ENCODE measurements at places on chromosomes 4 and X.

GRCh38 chrX:109270580-109271484 lies 211.1 kb downstream of the GUCY2F start:
- DNase-seq = no peak

DNA sequence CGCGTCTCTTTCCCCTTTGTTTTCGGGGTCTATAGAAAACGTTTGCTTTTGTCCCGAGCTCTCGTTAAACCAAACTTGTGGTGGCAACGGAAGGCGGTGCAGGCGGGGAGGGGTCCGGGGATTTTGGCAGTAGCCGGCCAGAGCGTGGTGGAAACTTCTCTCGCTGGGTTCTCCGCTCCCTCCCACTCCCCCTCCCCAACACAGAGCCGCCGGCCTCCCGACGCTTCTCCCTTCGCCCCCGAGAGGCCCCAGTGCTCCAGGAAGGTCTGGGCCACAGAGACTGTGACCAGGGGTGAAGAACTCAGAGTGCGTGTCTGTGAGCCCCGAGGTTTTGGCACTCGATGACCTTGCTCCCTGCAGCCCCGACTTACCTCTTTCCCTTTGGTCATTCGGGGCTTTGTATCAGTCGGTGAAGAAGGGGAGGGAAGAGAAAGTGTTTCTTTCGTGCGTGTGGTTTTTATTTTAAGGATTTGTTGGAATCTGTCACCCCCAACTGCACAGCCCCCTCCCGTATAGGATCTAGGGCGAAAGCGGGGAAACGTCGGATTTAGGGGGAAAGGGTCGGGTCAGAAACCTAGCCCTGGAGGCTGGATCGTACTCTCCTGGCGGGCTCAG lies 9.0 kb upstream of the BCOR start:
- DNase-seq = no peak

- no peak for DNase-seq
Observed at GRCh38 chrX:5549512-5549911, 679.2 kb downstream of the NLGN4X start.

- no peak for DNase-seq
Observed at GRCh38 chr4:102647117-102647516, 113.7 kb downstream of the MANBA start.

- no peak for DNase-seq
Observed at GRCh38 chr4:10285028-10285427, 168.4 kb upstream of the WDR1 start.

- DNase-seq = no peak
Observed at GRCh38 chrX:153476666-153477363, 6.4 kb upstream of the HAUS7 start.

- DNase-seq = no peak
Observed at GRCh38 chrX:150465881-150466775, 102.3 kb upstream of the MTM1 start.

Measured in activated naive CD4-positive, alpha-beta T cell (primary cell).